NCI-H1694 (cell line): ENCODE measurements at places on chromosomes 5 and 9.

- no peak for DNase-seq
Measured at GRCh38 chr9:130336885-130337284, 71.3 kb downstream of the HMCN2 start.

DNA sequence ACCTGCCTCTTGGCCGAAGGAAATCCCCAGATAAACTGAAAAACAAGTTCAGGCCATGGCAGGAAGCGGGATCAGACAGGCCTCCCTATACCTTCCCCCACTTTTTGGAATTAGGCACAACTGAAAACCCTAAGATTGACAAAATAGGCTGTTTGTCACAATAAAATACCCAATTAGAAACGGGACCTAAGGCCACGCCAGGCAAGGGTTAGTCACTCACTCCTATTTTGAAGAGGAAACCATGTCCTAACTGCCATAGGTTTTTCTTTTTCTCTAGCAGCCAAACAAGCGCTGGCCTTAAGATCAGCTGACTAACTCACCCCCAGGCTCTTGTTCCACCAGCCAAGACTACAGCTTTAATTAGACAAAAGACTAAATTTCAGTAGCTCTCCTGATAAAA lies 11.9 kb downstream of the FBP2 start:
- no peak for DNase-seq

DNA sequence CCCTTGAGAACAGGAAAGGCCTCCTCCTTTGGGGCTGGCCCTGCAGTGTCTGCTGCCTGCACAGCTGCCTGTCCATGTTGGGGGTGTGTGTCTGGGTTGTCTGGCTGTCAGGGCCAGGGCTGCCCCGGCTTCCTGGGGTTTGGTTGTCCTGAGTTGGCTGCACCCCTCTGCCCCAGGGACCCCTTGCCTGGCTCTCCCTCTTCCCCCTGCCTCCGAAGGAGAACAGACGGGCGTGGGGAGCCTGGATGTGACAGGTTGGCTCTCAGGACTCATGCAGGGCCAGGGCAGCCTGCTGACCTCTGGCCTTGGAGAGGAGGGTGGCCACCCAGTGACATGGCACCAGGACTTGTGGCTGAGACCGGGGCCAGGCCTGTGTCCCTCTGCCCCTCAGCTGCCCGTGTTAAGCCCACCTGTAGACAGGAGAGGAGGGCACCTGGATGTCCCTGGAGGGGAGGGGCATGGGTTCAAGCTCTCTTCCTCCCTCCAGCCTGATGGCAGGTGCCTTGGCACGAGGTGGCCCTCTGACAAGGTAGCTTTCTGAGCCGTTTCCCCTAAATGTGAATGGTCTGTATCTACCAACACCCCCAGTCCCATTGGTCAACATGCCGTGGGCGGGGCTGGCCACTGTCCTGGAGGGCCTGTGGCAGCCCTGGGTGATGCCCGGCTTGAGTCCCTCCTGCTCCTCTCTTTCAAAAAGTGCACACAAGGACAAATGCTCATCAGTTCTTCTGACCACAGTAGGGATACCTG lies 34.9 kb downstream of the WNK2 start:
- DNase-seq: no peak

DNA sequence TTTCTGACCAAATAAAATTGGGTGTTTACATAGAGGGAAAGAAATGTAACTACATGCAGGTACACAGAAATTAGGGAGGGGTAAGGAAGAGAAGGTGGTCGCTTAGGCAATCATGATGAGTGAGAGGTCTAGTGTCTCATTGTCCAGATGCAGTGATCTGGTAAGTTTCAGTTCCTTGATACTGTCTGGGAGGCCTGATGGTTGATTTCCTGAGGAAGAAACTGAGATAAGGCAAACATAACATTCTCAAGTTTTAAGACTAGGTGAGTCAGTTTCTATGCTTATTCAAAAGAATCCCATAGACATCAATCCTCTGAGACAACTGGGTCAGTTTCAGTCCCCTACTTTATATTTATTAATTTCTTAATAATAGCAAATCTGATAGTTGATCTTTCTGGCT lies 843.3 kb upstream of the CDH10 start:
- no peak for DNase-seq

- no peak for DNase-seq
Measured at GRCh38 chr5:56620903-56621677, 194.3 kb upstream of the MAP3K1 start.

DNA sequence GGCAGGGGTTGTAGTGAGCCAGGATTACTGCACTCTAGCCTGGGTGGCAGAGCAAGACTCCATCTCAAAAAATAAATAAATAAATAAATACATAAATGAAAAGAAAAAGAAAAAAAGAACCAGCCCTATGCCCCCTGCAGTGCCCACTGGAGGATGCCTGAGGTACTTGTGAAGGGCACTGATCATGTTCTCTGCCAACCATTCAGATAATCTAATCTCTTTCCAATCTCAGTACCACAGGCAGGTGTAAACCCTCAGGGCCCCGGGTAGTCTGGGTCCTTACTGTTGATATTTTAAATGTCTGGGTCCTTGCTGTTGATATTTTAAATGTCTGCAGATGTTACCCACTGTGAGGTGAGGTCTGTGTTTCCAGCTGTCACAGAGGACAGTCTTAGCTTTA lies 321.8 kb upstream of the ADCY2 start:
- no peak for DNase-seq

DNA sequence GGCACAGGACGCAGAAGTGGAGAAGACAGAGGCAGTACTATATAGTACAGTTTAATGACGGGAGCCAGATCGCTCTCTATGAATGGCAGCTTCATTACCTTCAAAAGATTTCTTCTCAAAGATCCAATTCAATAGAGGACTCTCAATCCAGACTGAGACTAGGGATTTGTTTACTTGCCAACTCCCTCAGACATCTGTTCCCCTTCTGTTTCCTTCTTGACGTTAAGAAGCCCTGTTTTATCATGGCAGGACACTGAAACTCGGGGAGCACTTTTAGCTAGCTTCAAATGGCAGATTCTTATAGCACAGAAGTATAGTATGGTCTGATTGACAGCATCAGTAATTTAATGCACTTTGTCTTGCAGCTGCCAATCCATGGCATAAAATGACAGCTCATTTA lies 747.3 kb upstream of the C9orf72 start:
- DNase-seq: no peak

- no peak for DNase-seq
Measured at GRCh38 chr9:29069376-29069775, 1496.1 kb upstream of the C9orf72 start.

DNA sequence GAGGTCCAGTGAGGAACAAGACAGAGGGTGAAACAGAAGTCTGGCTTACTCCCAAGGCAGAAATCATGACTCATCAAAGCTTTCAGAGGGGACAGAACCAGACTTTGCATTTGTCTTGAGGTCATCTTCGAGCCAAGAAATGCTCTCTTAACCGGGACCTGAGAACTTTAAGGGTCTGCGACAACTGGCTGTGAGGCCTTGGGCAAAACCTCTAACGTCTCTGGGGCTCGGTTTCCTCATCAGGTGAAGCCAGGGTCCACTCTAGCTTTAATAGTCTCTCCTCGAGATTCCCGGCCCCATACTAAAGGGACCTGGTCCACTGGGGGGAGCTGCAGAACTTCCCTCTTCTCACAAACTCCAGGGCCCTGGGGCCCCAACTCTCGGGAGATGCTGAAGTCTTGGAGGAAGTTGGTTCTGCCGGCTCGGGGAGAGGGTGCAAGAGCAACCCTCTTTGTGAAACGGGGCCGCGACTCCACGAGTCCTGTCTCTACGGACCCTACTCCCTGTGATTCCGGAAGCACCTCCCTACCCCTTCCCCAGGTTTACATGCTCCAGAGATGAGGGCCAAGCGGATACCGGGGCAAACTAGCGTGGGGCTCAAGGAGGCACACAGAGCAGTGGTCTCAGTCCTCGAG lies 2.6 kb downstream of the GLIS3 start:
- peak; percentile 20 for DNase-seq

- no peak for DNase-seq
Measured at GRCh38 chr5:176810687-176811501, 535 bp downstream of the UNC5A start.

DNA sequence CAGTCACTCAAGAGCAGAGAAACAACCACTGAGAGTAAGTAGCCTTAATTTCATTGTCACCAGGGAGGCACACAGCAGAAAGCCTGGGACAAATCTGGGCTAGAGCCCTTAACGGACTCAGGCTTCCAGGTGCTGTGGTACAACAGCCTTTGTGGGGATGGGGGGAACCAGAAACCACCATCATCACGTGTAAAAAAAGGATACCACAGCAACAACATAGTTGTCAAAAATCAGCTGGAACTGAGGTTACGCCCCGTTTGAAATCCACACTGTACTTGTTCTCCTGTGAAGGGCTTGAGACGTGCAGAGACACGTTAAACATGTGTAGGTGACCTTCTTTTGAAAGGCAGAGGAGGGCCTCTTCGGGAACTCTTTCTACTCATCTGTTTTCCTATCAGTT lies 16.6 kb upstream of the PLPP1 start:
- DNase-seq: no peak
